Iris pigment epithelial cell (primary cell): ENCODE measurements at places on chromosomes 2 and 18.
A peak's percentile ranks its signal among the peaks of the same experiment; 100 is the strongest.

- DNase-seq = peak; percentile 28
Measured at GRCh38 chr2:32061973-32062861, 1.1 kb upstream of the SPAST start.

DNA sequence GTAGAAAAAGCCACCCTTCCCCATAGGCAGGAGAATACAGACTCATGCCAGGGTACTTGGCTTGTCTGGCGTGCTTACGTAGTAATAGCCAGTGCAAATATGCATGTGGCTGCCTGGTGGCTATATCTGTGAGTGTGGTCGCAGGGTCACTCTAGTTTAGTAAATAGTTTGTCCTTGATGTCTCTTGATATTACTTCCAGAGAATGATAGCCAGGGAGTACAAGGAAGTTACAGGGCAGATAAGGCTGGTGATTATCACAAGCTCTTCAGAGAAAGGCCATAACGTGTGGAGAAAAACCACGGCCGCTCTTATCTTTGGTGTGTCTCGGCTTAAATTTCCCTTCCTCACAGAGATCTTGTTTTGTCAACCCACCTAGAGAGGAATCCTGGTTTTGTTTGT, 54.3 kb upstream of the SLC39A10 start:
- DNase-seq = no peak

DNA sequence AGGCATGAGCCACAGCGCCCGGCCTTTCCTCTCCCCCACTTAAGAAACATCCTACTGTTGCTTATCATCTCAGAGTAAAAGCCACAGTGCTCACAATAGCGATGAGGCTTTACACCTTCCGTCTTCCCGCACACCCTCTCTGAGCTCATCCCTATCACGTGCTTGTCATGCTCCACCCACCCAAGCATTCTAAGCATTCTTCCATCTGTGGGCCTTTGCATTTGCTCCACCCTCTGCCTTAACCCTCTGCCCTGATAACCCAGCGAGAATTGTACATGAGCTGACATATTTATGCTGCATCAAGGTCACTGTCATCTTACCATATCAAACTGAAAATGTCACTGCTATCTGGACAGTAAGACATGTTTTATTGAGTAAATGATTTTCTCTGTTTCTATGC, 22.6 kb downstream of the FOXI3 start:
- DNase-seq = no peak

GRCh38 chr2:184685999-184686841, 87.9 kb downstream of the ZNF804A start:
- peak; percentile 70 for DNase-seq

GRCh38 chr18:58201733-58202730, 158.0 kb downstream of the NEDD4L start:
- DNase-seq = peak; percentile 39

GRCh38 chr2:47595687-47596086, 187.3 kb upstream of the MSH6 start:
- DNase-seq = no peak

DNA sequence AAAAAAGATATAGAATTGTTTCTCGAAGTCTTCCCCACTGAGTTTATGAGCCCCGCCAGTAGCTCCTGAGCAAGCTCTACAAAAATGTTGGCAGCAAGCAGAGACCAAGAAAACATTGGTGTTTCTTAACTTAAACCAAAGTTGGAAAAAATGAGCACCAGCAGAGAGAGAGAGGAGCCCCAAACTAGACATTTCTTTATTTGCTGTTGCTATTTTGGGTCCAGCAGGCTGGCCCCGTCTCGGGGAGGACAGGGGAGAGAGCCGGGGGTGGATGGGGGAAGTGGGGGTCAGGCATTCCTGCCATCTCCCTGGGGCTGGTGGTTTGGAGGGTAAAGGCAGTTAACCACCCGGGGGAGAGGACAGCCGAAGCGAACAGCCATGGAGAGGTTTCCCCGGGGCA, 113.0 kb downstream of the DYSF start:
- DNase-seq = no peak

DNA sequence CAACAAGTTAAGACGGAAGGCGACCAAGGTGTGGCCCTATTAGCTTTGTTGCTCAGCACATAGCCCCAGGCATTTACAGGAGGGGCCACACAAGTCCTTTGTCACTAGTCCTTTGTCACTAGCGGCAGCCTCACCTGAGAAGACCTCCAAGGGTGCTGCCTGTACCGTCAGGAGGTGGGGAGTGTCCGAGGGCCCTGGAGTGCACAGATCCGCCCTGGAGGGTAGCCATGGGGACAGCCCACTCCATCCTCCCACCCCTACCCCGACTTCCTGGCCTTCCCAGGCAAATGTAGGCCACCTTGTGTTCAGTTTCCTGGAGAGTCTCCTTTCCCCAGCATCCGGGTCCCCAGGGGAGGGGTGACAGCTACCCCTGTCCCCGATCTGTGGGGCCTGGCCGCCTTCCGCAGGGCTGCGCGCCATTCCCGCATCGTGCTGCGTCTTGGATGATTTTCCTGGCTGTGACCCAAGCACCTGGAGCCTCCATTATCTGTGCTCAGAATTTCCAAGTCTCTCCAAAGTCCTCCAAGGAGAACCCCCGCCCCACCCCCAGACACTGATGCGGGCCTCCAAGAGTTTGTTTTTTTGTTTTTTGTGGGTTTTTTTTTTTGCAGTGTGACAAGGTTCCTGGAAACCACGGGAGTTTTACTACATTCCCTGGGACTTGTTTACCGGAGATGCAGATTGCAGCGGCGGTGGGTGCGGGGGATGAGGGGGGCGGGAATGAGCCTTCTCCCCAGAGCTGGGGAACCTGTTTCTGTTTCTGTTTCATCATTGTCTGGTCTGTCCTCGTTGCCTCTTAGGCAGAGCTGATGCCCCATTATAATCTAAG, 28.6 kb downstream of the TEX44 start:
- DNase-seq = peak; percentile 58

DNA sequence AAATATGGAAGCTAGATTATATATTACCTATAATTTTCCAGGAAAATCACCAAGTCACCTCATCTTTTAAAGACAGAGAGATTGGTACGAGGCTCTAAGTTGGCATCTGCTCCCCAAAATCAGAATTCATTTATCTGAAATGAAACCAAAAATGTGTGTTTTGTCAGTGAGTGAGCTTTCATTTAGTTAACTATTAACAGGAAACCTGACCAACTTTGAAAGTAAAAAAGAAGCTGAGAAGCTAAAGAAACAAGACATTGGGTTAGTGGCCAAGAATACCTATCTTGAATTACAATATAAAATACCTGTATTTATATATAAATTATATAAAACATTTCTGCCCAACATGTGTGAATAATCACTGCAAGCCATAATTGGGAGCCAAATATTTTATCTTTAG, 1.9 kb downstream of the MPPE1 start:
- DNase-seq = no peak

- no peak for DNase-seq
Measured at GRCh38 chr2:48572816-48573215, 42.9 kb downstream of the STON1 start.

GRCh38 chr18:66168685-66169235, 417.9 kb downstream of the CDH7 start:
- no peak for DNase-seq

GRCh38 chr2:203446071-203446481, 89.0 kb downstream of the RAPH1 start:
- DNase-seq = peak; percentile 88

DNA sequence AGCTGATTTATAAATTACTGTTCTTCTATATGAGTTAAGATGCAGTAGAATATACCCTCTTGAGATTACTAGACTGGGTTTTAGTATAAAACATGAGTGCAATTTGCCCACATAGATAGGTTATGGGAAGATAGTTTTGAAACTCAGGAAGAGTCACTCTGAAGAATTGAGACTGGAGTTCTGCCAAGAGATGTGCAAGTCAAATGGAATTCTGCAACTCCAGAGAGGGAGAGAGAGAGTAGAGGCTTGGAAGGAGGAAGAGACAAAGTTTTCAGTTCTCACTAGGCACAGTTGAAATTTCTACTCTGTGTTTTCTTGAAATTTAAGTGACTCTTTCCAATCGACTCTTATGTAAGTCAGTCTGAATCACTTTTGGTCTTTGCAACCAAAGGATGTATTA, 878.8 kb downstream of the TSN start:
- DNase-seq = peak; percentile 86

- DNase-seq = no peak
Measured at GRCh38 chr2:189232759-189233406, 53.3 kb upstream of the COL5A2 start.

DNA sequence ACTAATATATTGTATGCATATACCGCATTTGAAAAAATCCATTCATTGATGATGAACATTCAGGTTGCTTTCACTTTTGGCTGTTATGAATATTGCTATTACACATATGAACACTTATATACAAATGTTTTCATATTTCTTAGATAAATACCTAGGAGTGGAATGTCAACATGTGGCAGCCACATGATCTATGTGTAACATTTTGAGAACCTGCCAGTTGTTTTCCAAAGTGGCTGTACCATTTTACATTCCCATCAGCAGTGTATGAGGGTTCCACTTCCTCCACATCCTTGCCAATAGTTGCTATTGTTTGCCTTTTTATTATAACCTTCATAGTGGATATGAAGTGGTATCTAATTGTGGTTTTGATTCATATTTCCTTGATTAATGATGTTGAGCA, 40.5 kb downstream of the CCDC85A start:
- peak; percentile 25 for DNase-seq

DNA sequence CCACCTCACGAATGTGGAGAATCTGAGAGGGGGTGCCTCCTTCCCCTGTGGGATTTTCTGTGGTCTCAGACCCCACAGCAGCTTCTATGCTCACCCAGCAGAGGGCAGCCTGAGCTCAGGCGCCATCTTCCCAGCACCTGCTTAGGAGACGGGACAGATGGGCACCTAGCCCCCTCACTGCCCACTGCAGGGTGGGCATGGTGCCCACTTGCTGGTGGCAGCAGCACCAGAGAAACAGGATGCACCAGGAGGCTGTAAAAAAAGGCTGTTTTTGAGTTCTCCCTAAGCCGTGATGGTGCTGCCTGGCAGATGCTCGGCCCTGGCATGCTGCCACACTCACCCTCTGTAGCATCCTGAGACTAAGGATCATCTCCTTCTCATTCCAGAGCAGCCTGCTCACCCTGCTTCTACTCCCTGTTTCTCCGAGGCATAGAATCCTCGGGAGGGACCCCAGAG, 19.1 kb upstream of the SLC20A1 start:
- DNase-seq = peak; percentile 68

DNA sequence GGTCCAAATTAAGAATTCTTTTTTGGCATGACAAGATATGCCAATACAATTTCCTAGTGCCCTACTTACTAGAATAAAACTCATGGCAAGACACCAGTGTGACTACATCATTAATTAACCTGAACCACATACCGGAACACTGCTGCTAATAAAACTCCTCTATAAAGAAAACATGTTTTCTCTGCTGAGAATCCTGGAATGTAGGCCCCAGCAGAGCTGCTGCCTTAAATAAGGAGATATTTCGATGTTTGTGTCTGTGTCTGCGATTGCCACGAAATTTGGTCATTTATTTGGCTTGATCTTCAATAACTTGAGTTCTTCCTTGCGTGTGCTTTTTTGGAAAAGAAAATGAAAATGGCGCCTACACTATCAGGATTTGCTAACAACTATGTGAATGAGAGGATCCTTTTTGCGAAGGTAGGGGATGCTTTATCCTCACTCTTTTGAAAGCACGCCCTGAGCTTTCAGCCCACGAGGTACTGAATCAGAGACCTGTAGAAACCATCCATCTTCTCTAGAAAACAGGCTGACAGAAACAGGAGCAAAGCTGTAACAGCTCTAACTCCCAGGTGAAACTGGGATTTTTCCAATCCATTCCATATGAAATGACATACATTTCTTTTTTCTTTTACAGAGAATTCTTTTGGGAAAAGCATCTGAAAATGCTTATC, 27.0 kb downstream of the KLF7 start:
- no peak for DNase-seq

DNA sequence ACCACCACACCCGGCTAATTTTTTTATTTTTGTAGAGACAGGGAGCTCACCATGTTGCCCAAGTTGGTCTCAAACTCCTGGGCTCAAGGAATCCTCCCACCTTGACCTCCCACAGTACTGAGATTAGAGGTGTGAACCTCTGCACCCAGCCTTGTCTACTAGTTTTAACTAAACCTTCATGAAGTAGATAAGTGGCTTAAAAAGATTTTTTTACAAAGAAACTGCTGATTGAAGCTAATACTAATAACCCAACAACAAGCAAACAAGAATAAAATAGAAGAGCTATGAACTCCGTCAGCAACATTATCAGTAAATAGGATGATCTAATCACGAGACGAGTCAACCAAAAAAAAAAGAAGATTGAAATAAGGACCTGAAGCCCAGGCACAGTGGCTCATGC, 18.8 kb downstream of the NDUFB3 start:
- DNase-seq = no peak

DNA sequence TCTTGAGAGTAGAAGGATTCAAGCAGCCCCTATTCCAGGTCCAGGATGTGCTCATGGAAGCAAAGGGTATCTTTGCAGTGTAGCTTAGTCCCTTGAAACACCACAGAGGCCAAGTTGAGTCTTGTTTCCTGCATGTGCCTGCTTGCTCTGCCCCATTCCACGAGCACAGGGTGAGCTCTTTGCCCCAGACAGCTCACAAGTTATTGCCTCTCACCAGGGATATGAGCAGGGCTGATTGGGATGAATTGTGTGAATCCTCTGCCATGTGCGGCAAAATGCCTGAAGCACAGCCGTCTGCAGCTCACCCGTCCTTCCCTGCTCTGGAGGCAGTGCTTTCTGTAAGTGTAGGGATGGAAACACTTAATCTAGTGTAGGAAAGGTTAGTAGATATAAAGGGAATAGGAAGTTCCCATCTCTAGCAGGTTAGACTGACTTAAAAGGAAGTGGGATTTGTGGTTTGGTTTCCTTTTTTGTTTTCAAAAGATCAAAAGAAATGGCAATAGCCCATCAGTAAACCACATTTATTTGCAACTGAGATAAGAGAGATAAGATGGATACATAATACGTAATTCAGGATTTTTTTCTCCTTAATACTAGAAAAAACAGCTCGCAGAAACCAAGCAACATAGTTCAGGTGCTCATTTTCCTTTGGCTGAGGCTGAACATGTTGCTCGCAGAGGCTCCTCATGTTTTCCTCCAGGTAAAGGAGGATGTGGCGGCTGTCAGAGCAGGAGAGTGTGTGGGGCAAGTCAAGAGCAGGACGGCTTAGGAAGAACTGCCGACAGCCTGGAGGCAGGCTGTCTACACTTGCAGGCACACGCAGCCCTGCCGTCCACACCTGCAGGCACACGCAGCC, 41.4 kb downstream of the TMEM182 start:
- DNase-seq = peak; percentile 15

GRCh38 chr2:56148825-56149224, 35.0 kb upstream of the CCDC85A start:
- no peak for DNase-seq

- DNase-seq = no peak
Measured at GRCh38 chr2:118014492-118014824, 588 bp upstream of the CCDC93 start.

- no peak for DNase-seq
Measured at GRCh38 chr2:214839464-214839863, 30.0 kb upstream of the BARD1 start.

GRCh38 chr2:23221236-23221635, 163.7 kb upstream of the KLHL29 start:
- no peak for DNase-seq
